AML-193 (cell line): ENCODE measurements at places on chromosomes 6 and 20.
A peak's percentile ranks its signal among the peaks of the same experiment; 100 is the strongest.

DNA sequence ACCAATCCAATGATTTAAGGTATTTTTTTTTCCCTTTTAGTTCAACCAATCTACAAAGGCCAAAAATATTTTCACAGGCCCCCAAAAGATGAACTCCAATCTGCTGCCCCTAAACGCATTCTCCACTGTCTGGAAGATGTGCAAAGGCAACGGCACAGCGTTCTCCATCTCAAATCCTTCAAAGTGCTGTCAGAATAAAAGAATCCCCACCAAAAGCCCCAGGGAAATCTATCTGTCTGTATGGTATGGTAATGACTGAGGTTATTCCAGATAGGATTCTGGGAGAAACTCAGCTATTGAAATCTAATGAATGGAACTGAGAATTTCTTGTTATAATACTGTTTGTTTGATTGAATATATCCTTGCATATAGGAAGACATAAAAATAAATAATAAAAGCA, 217.8 kb upstream of the CCN2 start:
- no peak for DNase-seq

DNA sequence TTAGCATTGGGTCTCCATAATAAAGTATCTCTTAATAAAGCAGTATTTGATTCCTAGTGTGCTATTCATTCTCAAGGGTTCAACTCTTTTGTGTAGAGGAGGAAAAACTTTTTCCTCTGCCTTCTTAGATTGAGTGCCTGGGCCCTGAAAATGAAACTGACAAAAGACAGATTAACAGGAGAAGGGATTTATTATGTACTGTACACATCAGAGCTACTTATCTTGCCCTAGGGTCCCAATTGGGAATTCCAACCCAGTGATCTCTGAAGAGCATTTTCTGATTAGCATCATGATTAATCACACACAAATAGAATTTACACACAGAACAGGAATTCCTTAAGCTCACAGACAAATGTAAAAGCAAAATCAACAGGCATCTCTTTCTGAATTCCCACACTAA, 128.9 kb downstream of the CD164 start:
- DNase-seq: no peak

GRCh38 chr6:146884728-146885127, 286.0 kb downstream of the ADGB start:
- DNase-seq: no peak

DNA sequence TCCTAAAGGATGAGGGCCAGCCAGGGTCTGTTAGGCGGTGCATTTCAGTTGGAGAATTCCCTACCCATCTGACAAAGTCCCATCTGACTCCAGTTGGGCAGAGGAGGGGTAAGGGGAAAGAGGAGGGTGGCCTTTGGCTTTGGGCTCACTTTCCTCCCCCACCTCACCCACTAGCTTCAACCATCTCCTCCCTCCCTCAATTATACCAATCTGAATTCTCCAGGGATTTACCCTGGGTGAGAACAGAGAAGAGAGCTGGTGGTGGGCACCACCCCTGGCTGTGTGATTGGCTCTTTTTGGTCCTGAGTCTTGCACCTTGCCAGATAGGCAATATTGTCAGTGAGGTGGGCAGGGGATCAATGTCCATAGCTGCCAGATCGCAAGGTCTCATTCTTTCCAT, 3.2 kb downstream of the HMGA1 start:
- DNase-seq: no peak

DNA sequence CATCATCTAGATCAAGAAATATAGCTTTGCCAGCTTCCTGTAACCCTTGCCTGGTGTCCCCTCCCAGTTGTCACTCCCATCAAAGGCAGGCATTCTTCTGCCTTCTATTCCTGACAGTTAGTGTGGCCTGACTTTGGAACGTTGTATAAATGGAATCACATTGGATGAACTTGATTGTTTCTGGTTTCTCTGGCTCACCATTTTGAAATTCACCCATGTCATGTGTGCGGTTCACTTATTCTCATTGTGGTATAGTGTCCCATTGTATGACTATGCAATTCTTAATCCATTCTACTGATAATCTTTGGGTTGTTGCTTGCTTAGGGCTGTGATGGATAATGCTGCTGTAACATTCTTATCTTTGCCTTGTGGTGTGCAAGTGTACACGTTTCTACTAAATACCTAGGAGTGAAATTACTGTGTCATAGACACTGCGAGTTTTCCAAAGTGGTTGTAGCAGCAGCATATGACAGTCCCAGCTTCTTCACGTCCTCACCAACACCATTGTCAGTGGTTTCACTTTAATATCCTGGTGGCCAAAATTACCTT, 73.2 kb downstream of the VEGFA start:
- no peak for DNase-seq

DNA sequence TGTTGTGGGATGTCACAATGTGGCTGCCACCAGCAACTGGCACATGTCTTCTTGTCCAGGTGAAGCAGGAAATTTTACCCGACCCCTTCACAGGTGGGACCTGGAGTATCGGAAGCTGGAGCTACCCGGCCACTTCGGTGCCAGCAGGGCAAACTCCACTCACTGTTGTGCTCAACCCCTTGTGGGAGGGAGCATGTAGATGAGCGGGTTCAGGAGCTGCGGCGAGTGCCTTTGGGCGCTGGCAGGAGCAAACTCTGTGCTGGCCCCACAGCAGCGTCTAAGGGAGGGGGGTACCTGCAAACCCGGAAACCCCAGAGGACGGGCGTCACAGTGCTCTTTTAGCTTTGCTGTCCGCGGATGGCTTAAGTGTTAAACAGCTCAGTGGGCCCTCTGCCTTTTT, 20.7 kb upstream of the SULF2 start:
- DNase-seq: no peak

DNA sequence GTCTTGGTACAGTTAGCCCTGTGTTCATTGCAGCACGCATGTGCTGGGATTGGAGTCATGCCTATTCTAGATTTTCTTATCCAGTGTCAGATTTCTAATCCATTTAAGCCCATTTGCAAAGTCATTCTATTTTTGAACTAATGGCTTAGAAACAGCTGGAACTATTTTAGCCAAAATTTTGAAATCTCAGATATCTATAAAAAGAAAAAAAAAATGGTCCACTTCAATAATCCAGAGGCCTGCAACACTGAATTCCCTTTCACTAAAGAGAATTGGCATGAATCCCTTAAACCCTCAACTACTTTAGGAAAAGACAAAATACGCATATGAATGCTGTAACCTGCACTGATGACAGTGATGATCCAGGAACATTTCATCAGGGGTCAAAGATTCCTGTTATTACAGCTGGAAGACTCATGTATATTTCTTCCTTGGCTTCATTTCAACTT, 1.5 kb downstream of the COL21A1 start:
- DNase-seq: no peak

DNA sequence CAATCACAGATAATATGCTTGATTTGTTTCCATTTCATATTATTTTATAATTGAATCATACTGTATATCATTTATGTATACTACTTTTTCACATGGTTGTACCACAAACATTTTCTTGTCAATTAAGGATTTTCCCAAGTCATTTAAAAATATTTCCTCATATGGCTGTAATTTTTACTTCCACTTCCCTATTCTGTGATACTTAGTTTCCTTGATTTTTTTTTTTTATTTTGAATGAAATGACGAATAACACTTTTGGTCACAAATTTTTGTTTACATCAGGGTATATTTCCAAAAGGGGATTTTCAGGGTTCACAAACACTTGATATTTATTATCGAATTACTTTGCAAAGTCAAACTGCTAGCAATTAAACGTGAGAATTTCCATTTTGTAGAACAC, 515.6 kb downstream of the KIF16B start:
- DNase-seq: no peak

DNA sequence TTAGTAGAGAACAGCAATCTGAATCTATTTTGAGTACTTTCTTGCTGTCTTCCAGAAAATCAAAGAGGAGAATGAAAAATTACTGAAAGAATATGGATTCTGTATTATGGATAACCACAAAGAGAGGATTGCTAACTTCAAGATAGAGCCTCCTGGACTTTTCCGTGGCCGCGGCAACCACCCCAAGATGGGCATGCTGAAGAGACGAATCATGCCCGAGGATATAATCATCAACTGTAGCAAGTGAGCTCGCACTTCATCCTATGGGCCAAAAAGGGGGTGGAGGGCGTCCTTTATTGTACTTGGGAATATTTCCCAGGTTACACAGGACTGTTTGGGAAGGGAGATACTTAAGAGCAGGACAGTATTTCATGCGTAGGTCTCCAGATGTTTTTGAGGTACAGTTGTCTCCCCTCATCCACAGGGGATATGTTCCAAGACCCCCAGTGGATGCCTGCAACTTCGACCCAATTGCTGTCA, 37.3 kb upstream of the PLCG1 start:
- DNase-seq: no peak

DNA sequence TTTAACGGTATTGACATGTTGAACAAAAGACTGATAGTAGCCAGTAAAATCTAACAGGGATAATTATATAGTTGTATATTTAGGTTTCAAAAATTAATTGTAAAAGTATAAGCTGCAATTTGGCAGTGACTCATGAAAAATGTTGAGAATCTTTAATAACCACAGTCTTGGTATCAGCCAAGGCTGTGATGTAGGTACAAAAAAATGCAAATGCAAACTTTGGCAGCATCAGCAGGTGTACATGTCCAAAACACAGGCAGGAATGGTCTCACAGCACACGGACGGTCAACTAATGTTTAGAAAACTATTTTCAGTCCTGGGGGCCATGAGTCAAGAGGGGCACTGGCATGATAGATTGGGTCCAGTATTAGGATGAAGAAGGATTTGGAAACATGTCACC, 58.5 kb upstream of the BEND3 start:
- no peak for DNase-seq

DNA sequence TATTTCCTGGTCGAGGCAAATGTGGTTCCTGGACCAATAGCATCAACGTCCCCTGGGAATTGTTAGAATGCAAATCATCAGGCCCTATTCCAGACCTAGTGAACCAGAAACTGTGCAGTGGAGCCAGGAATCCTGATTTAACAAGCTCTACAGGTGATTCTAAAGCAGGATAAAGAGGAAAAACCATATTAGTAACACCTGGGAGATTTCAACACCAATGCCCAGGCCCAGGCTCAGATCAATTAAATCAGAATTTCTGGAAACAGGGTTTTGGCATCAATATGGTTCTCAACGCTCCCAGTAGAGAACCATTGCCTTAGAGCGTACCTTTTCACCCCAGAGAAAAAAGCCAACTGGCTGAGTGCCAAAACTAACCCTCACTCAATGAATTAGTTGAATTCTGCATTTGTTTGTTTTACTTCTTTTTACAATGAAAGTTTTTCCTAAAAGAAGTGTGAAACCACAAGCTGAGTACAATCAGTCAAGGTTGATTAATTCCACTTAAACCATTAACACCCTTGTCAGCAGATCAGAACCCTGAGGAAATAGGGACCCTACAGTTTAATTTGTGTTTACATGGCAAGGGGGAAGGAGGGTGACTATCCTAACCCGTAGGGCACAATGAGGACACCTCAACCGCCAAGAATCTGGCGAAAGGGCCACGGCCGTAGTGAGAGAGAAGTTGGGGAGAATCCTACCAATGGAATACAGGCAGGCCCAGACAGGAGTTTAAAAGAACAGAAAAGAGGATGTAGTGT, 34.9 kb upstream of the LOC128125822 start:
- DNase-seq: no peak

- DNase-seq: peak; percentile 60
Observed at GRCh38 chr6:131135244-131136020, at the start of gene AKAP7. AKAP7 (plus strand) TSS chr6:131135467; CDS start chr6:131135764, 297 bp downstream.

- DNase-seq: no peak
Observed at GRCh38 chr6:56328728-56329090, 81.3 kb upstream of the COL21A1 start.

DNA sequence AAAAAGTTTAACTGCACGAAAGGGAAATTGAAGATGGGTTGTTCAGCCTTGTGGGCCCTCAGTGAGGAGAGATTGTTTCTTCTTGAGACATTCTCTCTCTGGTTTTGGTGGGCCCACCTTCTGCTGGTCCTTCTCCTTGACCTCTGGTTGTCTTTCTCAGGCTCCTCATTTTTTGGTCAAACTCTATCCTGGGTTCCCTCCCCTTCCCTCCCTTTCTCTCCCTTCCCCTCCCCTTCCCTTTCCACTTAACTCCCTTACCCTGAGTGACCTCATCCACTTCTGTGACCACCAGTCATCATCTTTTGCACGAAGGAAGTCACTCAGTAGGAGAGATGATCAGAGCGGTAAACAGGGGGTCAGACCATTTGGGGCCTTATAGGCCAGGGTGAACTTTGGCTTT, 71.5 kb upstream of the RALY start:
- no peak for DNase-seq

DNA sequence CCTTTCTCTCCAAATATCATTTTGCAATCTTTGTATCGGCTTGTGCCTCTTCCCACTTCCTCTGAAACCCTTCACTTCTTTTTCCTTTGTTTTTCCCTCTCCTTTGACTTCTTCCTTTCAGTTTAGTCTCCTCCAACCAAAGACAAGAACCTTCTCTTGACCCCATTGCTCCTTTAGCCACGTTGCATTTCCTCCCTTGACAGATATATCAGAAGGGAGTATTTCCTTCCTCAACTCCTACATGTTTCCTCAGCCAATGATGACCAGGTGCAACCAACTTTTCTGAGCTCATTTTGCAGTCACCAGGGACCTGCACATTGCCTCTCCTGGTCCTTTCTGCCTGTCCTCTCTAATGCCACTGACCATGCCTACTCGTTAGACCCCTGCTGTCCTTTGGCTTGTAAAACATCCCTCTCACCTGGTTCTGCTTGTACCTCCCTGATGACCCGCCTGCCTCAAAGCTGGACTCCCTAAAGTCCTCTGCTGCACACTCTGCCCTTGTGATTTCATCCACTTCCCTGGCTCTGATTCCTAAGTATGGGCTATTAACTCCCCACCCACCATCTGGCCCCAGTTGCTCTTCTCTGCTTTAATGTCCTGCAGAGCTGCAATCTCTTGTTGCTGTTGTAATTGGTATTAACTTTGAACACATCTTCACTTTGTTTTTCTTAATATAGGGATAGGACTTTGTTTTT, 27.4 kb downstream of the SLC22A16 start:
- peak; percentile 99 for DNase-seq

DNA sequence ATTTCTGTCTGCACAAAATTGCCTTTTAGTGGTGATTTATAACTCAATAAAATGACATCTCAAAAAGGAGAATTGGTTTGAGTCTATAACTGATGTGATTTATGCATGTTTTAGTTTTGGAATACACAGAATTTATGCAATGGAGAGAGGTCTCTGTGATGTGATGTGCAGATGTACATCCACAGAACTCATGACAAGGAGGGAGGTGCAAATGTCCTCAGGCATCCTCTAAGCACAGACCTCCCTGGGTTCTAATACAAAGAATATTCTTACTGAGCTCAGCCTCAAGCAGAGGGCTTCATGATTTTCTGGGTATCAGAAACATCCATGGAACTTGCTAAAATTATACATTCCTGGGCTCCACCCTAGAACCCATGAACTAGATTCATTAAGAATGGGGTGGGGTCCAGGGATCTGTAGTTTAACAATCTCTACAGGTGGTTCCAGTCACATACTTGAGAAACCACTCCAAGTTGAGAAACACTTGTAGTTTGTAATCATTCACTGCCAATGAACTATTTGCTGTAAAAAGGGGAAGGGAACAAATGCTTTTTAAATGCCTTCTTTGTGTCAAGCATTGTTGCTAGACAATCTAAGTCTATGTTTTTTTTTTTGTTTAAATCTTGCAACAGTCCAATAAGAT, 60.2 kb upstream of the NEDD9 start:
- peak; percentile 3 for DNase-seq

GRCh38 chr20:20683020-20683419, 29.4 kb downstream of the RALGAPA2 start:
- DNase-seq: no peak
